BE2C (cell line): ENCODE measurements at places on chromosomes 11 and 22.
A peak's percentile ranks its signal among the peaks of the same experiment; 100 is the strongest.

- no peak for DNase-seq
These were observed 12.0 kb downstream of the OVCH2 start for GRCh38 chr11:7694235-7694634.

- DNase-seq: no peak
These were observed 51.8 kb downstream of the GALNT18 start for GRCh38 chr11:11569936-11570491.

DNA sequence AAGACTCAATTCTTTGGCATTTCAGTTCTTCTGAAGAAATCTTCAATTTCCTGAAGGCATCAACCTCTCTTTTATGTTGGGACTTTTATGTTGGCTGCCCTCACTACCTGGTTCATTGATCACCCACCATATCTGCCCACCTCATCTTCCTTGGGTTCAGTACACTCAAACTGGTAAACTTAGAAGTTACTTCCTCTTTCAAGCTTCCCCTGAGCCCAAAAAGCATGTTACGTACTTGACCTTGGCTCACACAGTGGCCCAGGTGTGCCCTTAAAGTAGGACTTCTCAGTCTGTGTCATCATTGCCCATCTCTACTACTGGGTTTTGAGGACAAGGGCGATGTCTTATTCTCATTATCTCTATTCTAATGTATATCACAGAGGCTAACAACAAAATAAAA, 86.1 kb downstream of the GRIA4 start:
- no peak for DNase-seq

DNA sequence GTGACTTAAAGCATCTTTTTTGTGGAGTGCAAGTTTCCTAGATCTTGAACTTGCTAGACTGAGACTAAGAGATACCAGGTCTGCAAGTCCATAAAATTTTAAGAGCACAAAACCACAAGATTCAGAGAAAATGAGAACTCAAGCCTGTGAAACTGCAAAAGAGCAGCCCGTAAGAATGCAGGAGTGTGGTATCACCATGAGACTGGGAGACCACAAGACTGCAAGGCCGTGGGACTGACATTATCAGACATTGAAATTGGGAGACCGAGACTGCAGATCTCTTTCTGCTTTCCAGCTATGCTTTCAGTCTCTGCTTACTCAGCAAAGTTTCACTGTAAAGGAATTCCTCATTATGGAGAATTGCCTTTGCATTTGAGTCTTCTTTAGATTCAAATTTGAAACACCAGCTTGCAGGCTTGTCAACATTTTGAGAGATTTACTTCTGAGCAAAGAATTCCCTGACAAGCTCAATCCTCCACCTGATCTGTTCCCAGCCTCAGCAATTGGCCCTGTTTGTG, 621.2 kb downstream of the KCNA4 start:
- no peak for DNase-seq

- peak; percentile 19 for DNase-seq
These were observed 26.3 kb upstream of the GNB1L start for GRCh38 chr22:19880786-19881569.

DNA sequence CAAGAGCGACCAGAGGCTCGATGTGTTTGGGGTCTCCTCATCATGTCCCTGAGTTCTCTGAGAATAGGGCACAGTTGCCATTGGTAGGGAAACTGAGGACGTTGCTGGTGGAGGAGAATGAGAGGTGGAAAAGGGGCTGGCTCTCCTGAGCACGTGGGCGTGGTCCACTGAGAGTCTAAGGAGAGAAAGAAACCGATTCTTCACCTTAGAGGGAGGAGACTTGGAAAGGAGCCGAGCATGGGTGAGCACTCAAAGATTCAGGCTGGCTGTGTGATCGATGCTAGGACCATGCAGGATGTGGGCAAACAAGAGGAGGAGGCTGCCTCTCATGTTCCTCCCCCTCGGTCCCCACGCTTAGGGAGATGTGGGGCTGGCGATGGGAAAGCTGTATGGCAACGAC, 19.8 kb upstream of the TLCD5 start:
- no peak for DNase-seq

DNA sequence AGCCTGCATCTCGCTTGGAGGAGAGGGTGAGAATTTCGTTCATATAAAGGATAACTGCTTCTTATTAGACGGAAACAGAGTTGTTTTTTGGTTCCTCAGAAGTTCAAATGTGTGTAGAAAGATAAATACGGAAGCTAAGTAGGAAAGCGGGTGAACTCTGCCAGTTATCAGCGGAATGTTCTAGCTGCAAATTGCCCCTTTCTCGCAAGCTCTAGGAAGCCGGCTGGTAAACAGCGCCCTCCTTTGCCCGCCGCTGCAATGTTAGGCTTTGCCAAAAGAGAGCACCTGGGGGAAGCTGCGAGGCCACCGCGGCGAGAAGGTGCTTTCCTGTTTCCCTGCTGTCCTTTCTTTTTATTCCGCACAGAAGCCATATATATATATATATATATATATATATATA, 67.0 kb downstream of the IGLL5 start:
- DNase-seq: peak; percentile 53

DNA sequence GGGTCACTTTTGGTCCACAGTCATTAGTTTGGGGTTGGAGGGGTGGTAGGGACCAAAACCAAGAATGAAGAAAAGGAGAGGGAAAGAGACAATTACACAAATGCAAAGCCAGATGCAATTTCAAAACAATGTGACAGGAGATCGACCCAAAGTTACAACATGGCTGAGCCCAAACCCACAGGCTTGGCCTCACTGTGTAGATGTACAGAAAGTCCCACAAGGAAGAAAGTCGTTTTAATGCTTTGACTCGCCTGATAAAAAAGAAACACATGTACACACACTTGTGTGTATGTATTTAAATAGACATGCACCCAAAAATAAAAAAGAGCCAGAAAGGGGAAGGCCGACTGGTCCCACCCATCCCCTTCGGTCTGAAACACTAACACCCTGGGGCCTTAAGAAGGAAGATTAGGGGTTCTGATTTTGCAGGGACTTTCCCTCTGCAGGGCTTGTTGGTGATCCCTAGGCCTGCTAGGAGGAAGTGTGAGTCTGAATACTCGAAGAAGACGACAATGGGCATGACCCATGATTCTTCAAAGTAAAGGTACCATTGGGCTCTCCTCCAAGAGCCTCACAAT, 104.1 kb downstream of the ETS1 start:
- DNase-seq: no peak

- no peak for DNase-seq
These were observed 4.6 kb downstream of the AP5B1 start for GRCh38 chr11:65776196-65776595.

GRCh38 chr11:44811841-44812448, 85.2 kb downstream of the TSPAN18 start:
- no peak for DNase-seq

GRCh38 chr11:122108192-122108799, 7.7 kb downstream of the BLID start:
- DNase-seq: peak; percentile 50

DNA sequence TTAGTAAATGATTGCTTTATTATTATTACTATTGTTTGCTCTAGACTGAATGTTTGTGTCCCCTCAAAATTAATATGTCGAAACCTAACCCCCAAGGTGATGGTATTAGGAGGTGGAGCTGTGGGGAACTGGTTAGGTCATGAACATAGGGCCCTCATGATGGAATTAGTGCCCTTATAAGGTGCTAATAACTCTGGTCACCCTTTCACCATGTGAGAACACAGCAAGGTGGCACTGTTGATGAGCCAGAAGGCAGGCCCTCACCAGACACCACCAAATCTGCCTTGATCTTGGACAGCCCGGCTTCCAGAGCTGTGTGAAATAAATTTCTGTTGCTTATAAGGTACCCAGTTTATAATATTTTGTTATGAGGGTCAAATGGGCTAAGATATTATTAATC, 95.8 kb downstream of the BDNF start:
- DNase-seq: no peak

DNA sequence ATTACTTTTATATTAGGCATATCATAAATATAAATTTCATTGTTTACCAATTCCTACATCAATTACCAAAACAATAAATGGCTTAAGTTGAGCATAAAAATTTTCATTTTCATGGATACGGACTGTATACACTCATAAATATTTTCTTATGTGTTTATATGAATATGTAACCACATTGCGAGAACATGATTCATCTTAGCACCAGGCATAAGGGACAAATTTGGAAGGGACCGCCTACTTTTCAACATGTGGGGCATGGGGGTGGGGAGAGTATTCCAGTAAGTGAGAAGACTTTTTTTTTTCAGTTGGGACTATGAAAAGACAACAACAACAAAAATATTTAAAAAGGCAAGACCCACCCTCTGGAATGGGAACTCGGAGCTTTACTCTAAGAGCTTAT, 296.1 kb downstream of the RAB38 start:
- no peak for DNase-seq

- DNase-seq: no peak
These were observed 994.0 kb upstream of the FAT3 start for GRCh38 chr11:91230647-91231046.

GRCh38 chr11:93686812-93687211, 25.3 kb downstream of the CEP295 start:
- no peak for DNase-seq

DNA sequence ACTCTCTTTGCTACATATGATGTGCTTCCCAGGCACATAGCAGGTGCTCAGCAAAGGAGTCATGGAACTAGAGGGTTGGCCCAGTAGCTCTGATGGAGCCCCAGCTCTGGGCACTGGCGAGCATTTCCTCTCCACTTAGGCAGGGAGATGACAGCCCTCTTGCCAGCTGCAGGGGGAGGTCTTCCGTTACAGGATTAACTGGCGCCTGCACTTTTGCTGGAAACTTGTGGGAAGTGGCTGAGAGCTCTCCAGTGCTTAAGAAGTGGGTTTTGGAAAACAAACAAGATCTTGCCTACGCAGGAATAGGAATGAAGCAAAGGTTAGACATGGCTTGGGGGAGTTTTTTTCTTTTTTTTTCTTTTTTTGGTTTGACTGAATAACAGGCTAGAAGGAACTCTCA, 75.5 kb downstream of the MICAL2 start:
- no peak for DNase-seq

DNA sequence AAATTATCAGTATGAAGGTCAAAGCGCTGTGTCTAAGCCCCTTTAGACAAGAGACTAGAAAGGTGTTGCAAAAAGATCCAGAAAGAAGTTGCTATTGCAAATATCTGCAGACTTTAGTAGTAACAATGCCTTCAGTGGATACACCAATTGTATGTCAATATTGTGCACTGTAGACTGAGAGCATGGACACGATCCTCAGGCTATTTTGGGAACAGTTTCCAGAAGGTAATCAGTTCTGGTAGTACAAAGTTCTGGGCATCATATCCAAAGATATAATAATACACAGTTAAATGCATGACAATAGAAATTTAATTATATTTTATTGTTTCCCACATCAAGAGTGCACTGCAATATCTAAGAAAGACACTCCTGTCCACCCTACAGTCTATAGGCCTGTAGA, 84.1 kb upstream of the LUZP2 start:
- no peak for DNase-seq

GRCh38 chr22:50613291-50613981, 12.8 kb downstream of the MAPK8IP2 start:
- DNase-seq: peak; percentile 26

DNA sequence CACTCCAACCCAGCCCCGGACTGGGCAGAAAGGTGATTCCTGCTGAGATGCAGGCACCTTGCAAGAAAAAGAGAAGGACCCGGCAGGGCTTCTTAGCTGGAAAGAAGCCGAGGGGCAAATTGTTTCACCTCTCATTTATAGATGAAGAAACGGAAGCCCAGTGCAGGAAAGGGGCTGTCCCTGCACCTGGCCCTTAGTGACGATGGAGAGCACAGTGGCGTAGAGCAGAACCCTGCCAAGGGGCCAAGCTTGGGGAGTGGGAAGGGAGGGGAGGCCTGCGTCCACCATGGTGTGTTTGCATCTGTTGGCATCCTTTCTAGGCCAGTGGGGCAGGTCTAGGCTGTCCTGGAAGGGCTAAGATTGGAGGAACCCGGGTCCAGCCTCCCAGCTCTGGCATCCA, 7.8 kb upstream of the MS4A15 start:
- no peak for DNase-seq

GRCh38 chr22:24189249-24190158, 8.2 kb downstream of the SUSD2 start:
- DNase-seq: peak; percentile 78

DNA sequence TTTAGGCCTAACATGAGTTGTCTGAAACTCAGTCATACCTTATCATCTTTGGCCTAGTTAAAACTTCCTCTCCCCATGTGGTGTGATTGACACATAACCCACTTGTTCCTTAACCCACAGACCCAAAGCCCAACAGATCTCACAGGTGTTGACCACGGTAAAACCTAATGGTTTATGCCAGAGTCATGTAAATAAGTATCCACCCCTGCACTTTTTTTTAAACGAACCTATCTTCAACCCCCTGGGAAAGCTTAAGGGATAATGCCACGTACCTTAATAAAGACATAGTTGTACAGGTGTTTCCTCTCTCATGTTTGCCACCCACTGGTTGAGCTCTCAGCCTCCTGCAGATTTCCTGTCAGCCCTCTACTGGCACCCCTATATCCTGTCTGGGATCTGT, 709.3 kb upstream of the CCDC179 start:
- no peak for DNase-seq

DNA sequence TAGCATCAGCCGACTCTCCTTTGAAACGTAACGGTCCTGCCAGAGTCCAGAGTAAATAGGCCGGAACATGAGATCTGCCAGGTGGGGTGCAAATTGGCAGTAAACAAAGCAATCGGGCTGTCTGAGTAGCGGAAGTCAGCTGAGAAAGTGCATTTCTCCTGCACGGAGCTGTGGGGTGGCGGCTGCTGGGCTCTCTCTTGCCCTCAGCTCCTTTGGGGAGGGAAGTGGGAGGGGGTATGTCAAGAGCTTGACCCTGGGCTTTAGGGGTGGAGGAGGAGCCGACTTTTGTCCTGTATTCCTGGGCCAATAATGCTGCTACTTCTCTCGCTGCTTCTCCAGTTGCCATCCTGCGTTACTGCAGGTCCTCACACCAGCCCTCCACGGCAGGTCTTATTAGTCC, 11.6 kb downstream of the GRIK4 start:
- no peak for DNase-seq

GRCh38 chr22:32615874-32616564, 141.4 kb downstream of the FBXO7 start:
- no peak for DNase-seq

DNA sequence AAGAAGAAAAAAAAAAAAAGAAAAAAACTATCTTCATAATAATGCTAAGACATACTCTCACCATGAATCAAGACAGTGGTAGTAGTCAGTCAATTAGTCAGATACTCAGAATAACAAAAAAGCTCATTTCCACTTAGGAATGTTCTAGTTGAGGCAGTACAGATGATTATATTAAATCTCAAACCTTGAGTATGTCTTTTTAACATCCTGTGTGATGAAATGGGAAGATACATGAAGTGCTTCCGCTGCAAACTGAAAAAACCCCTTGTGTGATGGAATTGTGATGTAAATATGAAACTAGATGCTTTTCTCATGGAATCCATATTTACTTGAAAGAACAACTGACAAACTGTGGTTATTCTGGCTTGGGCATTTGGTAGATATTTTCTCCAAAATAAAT, 13.7 kb downstream of the AMOTL1 start:
- DNase-seq: no peak

- no peak for DNase-seq
These were observed 618.9 kb downstream of the BRD1 start for GRCh38 chr22:49208768-49209252.

- no peak for DNase-seq
These were observed 197.6 kb downstream of the KIF18A start for GRCh38 chr11:27910186-27910931.
